A172 (cell line): ENCODE measurements at places on chromosomes 6 and 20. TPM values are rescaled to one million over a fixed set of nuclear protein-coding genes. Genes with fewer than 3 reads are reported as not detected.

The SLC17A1 gene
- not detected in 2 replicates for total RNA-seq

The SYTL3 gene
- 1.7 and 2.0 TPM in 2 replicates for total RNA-seq

- DNase-seq: no peak
Measured at GRCh38 chr20:61937146-61937962, 128.3 kb downstream of the TAF4 start.

- no peak for DNase-seq
Measured at GRCh38 chr20:31633339-31633914, 4.3 kb upstream of the COX4I2 start.

DNA sequence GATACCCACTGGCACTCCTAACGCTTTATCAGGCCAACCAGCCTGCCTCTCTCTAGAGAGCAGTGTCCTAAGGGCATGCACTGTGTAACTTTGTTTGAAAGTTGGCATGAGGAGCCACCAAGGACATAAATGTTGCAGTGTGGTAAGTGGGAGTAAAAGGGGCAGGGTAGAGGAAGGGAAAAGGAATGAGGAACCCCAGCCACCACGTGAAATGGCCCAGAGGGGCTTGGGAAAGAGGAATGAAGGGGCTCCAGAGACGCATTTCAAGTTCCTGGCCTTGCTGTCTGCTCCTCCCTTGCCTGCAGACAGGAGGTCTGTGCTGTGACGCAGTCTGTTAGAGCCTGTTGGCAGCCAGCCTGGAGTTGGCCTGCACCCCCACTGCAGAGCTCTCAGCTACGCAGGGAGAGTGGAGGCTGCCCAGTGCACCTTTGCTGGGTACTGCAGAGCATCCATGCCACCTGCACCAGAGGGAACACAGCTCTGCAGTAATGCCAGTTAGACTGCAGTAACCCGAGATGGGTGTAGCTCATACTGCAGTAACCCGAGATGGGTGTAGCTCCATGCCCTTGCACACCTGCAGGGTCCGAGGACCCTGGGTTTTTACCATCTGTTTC, 86.8 kb upstream of the SNAP25 start:
- peak; percentile 24 for DNase-seq

DNA sequence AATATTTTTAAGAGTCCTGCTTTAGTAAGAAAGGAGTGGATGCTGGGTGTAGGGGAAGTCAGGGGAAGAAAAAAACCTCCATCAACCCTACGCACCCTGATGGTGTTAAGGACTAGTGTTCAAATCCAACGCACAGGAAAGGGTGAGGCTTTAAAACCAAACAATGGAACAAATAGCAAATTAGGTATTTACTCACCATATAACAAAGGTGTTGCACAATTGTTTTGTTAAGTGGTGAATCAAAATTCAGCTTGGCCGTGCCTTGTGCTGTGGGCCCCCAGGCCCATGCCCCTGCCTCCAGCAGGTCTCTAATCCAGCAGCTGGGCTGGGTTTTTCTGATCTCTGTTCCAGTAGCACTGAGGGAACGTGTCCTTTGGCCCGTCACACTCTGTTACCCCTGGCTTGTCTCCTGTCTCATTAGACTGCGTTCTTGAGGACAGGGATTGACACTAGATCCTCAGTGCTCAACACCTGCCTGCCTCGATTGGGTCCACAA, 11.8 kb downstream of the FAM83D start:
- no peak for DNase-seq

DNA sequence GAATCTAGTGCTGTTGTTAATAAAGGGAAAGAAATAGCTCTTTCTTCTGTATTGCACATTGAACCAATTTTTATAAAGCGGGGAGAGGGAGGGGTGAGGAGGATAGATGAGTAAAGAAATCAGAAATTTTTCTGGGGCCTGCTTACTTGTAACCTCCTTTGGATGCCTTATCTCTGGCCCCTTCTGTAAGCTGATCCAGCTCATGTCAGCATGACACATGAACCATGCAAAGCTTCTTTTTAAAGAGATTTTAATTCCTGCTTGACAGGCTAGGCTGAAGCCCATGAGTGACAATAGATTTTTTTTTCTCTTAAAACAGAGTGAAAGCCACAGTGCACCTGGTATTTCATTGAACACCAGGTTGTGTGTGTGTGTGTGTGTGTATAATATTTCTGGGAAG, 325.3 kb downstream of the PRL start:
- no peak for DNase-seq
